ENCODE measurements at places on chromosomes 3 and 15.

DNA sequence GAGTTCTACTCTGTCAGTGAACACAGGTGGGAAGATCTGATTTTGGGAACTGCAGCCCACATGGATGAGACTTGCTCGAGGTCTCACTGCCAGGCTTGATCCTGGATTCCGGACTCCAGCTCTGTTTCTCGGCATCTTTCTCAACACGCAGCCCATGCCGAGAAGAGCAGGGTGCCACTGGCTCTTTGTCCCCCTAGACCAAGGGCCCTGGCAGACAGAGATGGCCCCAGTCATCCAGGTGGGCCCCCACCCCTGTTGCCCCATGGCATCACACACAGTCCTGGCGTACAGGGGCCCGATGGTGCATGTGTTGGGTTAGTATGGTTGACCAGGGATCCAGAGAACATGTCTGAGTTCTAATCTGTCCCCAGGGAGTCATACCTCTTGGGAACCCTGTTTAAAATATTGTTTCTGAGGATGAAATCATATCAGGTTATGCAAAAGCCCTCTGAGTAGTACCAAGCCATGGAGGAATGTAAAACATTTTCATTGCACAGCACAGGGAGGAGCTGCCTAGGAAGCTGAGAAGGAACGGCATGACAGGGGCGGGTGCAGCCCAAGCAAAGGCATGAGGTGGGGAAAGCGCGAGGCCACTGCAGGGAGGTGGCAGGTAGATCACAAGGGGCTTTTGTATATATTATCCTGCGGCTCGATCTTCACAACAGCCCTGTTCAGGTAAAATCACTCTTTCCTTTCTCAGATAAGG is 320.6 kb downstream of the UACA start:
- no peak for DNase-seq

DNA sequence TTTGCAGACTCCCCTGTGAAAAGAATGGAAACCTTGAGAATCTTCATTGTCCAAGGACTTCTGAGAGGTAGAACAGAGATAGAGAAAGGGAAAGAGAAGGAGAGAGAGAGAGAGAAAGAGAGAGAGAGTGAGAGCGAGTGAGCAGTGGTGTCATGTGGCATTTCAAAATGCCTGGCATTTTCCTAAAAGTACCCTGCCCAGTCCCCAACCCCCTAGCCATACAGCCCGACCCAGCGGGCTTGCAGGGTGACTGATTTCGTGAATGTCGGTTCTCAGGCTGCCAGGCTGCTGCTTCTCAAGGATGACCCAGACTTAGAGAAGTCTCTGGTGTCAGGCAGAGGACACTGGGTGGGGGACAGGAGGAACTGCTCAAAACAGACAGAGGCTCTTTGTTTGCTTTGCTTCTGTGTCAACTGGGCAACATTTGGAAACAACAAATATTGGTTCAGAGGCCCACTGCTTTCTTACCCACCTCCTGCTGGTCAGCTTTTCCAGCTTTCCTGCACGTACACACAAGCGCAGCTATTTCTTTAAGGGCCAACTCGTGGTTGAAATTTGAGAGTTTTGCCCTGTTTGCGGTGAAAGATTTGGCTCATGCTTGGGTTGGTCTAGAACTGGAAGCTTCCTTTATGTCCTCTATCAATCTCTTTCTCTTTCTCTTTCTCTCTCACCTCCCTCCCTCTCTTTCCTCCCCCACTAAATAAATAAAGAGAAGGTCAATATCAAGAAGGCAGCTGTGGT is 3.7 kb upstream of the TF start:
- no peak for DNase-seq

- no peak for DNase-seq
Observed at GRCh38 chr3:17315897-17316296, 426.5 kb downstream of the TBC1D5 start.

GRCh38 chr15:68789534-68790241 is 31.0 kb downstream of the ANP32A start:
- no peak for DNase-seq

- no peak for DNase-seq
Observed at GRCh38 chr3:24523988-24524727, 29.5 kb upstream of the THRB start.

DNA sequence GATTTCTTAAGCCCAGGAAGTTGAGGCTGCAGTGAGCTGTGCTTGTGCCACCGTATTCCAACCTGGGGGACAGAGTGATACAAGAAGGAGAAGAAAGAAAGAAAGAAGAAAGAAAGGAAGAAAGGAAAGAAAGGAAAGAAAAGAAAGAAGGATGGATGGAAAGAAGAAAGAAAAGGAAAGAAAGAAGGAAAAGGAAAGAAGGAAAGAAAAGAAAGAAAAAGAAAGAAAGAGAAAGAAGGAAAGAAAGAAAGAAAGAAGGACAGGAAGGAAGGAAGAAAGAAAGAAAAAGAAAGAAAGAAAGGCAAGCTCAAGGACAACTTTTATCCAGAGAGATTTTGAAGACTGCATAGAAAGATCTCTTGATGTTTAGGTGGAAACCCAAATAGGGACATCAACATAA is 120.7 kb downstream of the GMNC start:
- no peak for DNase-seq

- DNase-seq = no peak
Observed at GRCh38 chr3:25907081-25907480, 117.2 kb downstream of the OXSM start.

- no peak for DNase-seq
Observed at GRCh38 chr15:101378171-101378755, 83.2 kb upstream of the SNRPA1 start.

DNA sequence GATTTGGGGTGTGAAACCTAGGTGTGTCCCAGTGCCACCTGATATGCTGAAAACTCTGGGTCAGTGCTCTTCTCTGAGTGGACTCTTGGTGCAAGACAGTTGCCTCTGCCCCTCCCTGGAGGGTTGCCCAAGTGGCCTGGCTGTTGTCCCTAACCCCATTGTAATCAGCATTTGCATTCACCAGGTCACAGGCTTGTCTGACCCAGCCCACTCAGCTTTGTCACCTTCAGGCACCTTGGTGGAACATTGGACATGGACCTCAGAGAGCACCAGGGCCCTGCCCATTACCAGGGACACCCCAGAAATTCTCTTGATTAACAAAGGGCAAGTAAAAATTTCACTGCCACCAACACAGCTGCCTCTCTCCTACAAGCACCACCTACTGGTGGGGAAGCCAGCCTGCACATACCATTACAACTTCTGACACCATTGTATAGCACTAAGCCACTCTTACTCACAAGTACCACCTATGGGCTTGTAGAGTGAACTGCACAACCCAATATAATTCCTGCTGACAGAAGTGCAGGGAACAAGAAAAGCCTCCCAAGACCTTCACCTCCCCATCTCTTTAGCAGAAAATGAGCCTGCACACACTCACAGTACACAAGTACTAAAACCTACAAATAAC is 324.6 kb downstream of the EPHA6 start:
- DNase-seq = no peak

- no peak for DNase-seq
Observed at GRCh38 chr15:51579012-51579411, 43.6 kb downstream of the DMXL2 start.

DNA sequence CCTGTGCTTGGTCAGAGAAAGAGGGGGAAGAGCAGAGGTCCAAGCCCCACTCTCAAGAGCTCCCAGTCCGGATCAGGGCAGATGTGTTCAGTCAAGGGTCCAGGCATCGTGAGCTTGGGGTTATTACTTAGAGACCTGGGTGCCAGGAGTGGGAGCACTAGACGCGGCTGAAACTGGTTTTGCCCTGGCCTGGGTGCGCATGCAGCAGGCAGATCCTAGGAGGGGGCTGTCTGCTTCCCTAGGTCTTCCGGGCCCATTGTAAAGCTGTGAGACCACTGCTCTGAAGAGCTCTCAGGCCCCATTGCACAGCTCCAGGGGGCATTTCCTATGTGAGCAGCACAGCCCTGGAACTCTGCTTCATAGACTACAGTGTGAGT is 204.9 kb upstream of the LINGO1 start:
- no peak for DNase-seq

- no peak for DNase-seq
Observed at GRCh38 chr3:15218689-15219088, 12.6 kb downstream of the CAPN7 start.

- DNase-seq = no peak
Observed at GRCh38 chr3:35722902-35723301, 83.6 kb downstream of the ARPP21 start.

DNA sequence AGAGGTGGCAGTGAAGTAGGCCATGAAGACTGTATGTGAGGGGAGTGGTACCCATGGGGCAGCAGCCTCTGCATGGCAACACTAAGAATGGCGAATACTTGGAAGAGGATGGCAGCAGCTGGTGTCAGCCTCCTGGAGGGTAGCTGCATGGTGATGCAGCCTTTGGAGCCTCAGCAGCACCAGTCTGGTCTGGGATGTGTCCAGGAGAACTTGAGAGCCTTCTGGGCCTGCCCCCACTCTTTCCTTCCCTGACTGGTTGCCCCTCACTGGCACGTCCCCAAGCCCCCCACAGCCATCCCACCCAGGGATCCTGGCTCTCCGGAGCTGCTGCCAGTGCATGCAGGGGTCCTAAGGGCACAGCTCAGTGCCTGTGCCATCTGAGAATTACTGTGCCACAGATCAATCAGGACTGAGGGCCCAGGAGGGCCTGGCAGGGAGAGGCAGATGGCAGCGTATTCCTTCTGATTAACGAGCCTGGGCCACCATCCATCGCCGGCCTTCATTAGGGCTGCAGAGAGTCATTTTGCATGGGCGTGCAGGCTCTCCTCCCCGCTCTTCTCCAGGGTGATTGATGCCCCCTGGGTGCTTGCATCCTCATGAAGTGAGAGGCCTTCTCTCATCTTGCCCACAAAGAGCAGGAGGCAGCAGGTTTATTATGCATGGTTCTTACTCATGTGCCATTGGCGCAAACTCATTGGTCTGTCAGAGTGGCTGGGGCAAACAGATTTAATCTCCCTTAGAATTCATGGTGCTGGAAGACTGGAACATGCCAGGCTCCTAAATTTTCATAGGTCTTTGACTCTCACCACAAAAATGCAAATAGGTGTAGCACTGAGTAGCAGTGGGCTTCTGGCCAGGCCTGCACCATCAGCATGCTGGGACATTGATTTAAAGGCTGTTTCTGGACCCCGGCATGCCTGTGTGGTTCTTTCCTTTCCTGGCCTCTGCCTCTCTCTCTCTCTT is 116.8 kb downstream of the EPHB1 start:
- no peak for DNase-seq

GRCh38 chr3:16013568-16013967 is 160.9 kb upstream of the GALNT15 start:
- DNase-seq = no peak

GRCh38 chr3:193021506-193022010 is 103.9 kb upstream of the MB21D2 start:
- no peak for DNase-seq

All from stimulated activated CD4-positive, alpha-beta T cell treated with anti-CD3 and anti-CD28 coated beads, Interleukin-15, amount 100 ng/mL, for 24 hours (primary cell).